ENCODE measurements at places on chromosomes 1 and 21.

- DNase-seq: no peak
These were observed 4.8 kb upstream of the SLC26A9 start for GRCh38 chr1:205948039-205948438.

DNA sequence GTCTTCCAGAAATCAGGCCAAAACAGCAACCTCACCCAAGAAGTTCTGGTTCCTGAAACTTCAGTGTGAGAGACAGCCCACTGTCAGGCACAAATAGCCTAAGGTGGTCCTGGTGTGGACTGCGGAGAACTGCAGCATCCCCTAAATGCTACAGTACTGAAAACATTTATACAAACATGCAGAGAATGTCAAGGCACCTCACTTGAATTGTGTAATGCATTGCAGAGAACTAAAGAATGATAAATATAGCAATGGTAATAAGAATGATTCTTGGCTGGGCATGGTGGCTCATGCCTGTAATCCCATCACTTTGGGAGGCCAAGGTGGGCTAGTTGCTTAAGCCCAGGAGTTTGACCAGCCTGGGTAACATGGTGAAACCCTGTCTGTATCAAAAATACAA lies 138.6 kb downstream of the TIAM1 start:
- no peak for DNase-seq

DNA sequence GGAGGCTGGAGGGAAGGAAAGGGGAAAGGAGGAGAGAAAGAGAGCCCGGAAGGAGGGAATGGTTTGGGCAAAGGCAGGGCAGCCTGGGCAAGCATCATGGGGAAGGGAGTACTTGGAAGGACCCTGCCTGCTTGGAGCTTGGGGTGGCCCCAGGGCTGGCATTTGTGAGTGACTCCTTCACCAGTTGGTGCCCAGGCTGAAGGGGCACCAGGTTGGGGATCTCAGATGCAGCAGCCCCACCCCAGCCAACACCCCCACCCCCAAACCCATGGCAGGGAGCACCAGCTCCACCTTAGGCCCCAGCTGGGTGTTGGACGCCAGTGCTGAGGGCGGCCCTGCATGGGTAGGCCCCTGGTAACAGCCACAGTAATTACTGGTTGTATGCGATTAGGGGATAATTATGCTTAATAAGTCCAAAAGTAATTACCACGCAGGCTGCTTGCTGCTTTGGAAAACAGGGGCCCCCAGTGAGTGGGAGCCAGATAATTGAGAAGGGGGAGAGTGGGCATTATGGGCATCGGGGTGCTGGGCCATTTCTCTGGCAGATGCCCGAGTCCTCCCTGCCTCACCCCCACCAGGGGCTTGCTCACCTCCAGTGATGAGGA lies 78.3 kb downstream of the VWA5B1 start:
- no peak for DNase-seq

DNA sequence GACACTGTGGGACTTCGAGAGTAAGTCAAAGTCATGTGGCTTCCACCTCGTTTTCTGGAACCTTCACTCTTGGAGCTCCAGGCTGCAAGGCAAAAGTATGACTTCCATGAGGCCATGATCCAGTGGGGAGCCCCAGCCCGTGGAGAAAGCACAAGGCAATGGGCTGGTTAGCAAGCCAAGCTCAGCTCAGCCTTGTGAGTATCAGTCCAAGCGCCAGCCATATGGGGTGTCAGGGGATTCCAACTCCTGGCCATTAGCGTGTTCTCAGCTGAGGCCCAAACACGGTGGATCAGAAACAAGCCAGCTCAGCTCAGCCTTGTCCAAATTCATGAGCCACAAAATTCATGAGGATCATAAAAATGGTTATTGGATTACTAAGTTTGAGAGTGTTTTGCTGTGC lies 261.0 kb downstream of the RHOU start:
- no peak for DNase-seq

Data from NCI-H510A treated with DMSO at 0.1 percent for 48 hours (cell line).